ENCODE measurements at places on chromosomes 3 and 15.

DNA sequence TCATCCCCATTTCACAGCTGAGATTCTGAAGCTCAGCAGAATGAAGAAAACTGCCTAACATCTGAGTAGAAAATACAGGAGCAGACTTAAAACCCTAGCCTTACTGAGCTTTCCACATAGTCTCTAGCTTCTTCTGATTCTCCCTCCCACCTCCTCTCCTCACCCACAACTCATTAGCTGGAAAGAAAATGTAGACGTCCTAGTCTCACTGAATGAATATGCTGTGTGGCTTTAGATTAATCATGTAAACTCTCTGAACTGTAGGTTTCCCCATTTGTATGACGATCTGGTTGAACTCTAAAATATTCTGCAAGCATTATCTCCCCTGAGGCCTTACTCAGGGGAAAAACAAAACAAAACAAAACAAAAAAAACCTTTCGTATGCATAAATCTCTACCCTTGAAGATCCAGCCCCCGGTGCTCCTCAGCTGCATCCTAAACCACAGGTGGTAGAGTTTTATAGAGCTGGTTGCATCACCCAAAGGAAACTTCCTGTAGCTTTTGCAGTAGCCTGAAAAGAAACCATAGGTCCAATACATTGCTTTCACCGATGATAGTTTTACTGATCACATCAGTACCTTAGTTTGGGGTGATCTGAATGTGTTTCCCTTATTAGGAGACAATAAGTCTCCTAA is 40.6 kb downstream of the FOXB1 start:
- DNase-seq, result no peak

DNA sequence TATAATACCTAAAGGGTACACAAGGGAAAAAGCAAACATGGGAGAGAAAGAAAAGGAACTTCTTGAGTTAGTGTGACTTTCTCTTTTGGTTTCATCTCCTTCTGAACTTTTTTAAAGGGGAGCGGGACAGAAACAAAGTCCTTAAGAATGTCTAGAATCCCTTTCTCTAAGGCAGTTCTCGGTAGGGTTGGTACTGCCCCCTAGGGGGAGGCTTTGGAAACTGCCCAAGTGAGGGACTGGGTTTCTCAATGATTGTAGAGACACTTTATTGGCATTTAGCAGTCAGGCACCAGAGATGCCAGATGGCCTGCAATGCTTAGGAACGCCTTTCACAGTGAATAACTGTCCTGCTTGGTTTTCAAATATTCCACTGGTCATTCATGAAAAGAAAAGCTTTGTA is 172.7 kb downstream of the WDR72 start:
- no peak for DNase-seq

DNA sequence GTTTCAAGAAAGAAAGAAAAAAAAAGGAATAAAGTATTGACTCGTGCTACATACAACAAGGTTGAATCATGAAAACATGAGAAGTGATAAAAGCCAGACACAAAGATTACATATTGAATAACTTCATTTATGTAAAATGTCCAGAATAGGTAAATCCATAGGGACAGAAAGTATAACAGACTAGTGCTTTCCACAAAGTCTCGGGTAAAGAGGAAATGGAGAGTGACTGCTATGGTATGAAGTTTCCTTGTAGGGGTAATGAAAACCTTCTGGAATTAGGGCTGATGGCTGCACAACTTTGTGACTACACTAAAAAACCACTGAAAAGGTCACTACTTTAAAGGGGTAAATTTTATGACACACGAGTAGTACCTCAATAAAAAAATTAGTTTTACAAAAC is 13.0 kb downstream of the LRRFIP2 start:
- no peak for DNase-seq

GRCh38 chr15:28897861-28898585 is 12.2 kb downstream of the APBA2 start:
- no peak for DNase-seq
